ENCODE measurements at places on chromosomes 4 and X.

DNA sequence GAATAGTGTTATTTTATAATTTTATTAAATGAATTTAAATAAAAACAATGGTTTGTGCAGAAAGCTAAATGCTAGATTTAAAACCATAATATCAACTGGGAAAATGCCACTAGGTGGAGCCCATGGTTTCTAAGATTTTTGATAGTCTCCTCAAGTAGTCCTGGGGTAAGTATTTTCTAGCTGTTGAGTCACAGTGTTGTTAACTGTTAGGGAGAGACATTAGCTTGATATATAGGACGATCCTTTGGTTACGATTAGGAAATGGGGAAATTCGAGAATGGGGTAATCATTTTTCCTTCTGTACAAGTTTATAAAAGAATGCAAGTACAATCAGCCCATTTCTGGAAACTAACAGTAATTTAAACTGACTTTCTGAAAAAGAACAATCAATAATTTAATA lies 378.4 kb downstream of the ANKRD50 start:
- no peak for DNase-seq

GRCh38 chrX:115650916-115651315 lies 89.9 kb downstream of the PLS3 start:
- no peak for DNase-seq

DNA sequence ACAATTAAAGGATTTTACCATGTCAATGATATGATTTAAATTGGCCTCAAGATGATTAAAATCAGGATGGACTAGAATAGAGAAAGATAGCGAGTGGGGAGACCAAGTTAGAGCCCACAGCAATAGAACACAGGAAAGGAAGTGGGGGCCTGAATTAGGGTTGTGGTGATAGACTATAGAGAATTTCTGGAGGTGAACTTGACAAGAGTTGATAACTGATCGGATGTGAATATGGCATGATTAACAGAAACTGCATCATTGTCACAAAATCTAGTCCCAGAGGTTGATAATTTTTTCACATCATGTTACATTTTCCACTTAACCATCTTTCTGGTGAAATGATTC lies 26.3 kb upstream of the TRPC3 start:
- DNase-seq: no peak

DNA sequence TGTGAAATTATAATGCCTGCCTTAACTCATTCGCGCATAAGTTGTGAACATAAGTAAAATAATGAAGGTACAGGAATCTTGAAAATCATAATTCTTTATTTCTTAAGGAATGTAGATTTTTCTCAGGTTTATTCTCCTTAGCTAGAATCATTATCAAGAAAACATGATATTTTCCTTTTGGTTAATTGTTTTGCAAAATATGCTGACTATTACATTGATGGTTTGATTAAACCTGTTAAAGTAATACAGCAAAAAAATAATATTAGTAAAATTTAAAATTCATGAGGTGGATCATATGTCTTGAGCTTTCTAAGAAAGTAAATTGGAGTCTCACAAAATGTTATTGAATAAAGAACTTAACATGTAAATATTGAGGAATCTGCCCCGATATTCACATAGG lies 178.7 kb upstream of the TRAM1L1 start:
- no peak for DNase-seq

GRCh38 chr4:40723728-40724127 lies 26.0 kb upstream of the NSUN7 start:
- DNase-seq: no peak

GRCh38 chrX:134444681-134445080 lies 15.3 kb upstream of the HPRT1 start:
- DNase-seq: no peak

- no peak for DNase-seq
Measured at GRCh38 chrX:112056476-112056875, 26.1 kb downstream of the TRPC5 start.

- no peak for DNase-seq
Measured at GRCh38 chr4:121209171-121209570, 45.0 kb upstream of the TNIP3 start.

GRCh38 chrX:96715481-96715880 lies 30.8 kb downstream of the DIAPH2 start:
- no peak for DNase-seq

- no peak for DNase-seq
Measured at GRCh38 chr4:127606823-127607222, 25.9 kb upstream of the INTU start.

GRCh38 chr4:39732728-39733127 lies 34.8 kb downstream of the UBE2K start:
- no peak for DNase-seq

DNA sequence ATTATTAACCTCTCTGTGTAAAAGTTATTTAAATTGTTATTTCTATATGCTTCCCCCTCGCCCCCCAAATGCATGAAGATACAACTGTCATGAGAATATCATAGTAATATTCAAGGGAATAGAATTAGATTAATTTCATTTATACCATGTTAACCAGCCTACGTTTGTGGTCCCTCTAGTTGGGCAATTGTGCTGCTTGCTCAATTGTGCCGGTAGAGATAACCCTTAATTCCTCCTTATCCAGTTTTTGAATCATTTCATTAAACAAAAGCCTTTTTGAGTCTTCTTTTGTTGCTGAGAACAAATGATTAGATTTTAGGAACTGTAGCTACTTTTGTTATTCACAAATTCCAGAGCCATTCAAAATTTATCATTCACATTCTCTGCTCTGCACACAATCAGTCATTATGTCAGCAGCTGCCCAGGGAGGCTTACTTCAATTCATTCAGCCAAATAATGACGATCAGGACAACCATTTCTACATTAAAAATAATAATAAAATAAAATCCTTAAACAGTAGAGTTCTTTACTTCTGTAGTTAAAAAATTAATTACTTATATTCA lies 98.1 kb downstream of the ADGRL3 start:
- no peak for DNase-seq

GRCh38 chr4:8724436-8725070 lies 132.0 kb downstream of the CPZ start:
- no peak for DNase-seq

- DNase-seq: no peak
Measured at GRCh38 chr4:22969287-22969896, 276.7 kb downstream of the GBA3 start.

- no peak for DNase-seq
Measured at GRCh38 chr4:185924458-185925044, 112.6 kb upstream of the SORBS2 start.

DNA sequence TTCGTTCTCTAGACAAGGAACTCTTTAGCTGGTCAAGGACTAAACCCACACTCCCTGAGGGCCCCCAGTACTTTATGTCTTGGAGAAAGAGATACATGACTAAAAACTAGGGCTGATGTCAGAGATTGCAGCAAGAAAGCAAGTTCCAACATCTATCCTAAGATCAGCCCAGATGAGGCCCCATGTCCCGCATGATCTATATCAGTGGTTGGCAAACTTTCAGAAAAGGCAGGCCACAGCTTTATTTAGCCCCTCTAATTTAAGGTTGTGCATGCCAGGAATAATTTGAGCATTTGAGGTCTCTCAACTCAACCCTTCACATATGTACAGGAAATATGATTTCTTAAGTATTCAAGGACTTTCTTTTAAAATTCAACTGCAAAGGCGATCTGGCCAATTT lies 44.1 kb upstream of the FRMD7 start:
- DNase-seq: no peak

- DNase-seq: no peak
Measured at GRCh38 chr4:91267543-91267942, 1036.2 kb upstream of the GRID2 start.

DNA sequence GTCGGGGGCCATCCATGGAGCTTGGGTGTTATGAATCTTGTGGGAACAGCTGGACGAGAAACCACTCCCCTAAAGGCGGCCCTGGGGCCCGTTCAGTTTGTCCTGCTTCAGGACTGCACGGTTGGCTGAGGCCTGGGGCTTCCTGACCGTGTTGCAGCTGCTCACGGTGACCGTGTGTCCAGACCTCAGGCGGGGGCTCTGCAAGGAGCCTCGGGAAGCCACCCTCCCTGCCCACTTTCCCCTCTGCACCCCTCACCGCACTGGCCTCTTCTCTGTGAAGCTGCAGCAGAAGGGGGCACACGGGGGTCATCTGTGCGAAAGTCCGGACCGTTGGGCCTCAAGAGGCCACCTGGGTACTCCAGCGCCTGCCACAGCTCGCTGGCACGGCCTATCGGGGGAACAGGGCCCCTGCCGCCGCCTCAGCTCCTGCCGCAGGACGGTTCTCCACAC lies 29.4 kb downstream of the UVSSA start:
- DNase-seq: no peak

DNA sequence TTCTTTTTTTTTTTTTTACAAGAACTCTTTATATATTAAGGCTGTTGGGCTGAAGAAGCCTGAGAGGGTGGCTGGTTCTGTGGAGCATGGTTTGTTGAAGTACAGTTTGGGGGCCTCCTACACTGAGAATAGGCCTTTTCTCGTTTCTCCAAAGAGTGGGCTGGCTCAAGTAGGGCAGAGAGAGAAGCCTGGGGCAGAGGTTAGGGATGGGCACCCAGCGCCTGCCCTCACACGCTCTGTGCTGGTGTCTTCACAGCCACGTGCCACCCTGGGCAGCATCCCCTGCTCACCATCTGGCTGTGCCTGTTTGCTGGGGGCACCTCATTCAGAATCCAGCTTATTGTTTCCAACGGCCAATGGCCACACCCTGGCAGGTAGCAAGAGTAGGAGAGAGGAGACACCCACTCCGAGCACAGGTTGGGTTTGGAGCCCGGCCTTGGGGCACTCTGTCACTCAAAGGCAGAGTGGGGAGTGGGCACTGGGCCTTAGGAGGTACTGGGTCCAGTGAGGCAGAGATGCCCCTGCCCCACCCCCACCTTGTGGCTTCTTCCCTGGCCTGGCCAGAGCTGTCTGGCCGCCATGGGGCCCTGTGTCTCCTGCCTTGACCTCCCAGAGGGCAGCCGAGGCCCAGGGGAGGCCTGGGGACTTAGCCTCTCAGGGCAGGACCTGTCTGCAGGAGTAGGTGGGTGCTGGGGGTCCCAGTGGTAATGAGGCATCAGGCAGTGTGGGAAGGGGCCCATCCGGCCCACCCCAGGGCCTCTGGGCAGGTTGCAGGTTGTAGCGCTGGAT lies 2.9 kb downstream of the MSANTD1 start:
- no peak for DNase-seq

DNA sequence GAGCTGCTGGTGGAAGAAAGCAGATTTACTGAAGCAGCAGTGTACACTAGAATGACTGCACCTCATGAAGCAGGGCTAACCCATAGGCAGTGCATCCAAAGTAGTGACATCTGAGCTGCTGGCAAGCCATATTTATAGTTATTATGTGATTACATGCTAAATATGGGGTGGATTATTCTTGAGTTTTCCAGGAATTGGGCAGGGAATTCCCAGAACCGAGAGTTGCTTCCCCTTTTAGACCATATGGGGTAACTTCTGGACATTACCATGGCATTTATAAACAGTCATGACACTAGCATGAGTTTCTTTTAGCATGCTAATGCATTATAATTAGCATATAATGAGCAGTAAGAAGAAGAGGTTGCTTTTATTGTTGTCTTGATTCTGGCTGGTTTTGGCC lies 665.8 kb upstream of the POU3F4 start:
- no peak for DNase-seq

- no peak for DNase-seq
Measured at GRCh38 chr4:109032671-109033070, 269.8 kb downstream of the COL25A1 start.

DNA sequence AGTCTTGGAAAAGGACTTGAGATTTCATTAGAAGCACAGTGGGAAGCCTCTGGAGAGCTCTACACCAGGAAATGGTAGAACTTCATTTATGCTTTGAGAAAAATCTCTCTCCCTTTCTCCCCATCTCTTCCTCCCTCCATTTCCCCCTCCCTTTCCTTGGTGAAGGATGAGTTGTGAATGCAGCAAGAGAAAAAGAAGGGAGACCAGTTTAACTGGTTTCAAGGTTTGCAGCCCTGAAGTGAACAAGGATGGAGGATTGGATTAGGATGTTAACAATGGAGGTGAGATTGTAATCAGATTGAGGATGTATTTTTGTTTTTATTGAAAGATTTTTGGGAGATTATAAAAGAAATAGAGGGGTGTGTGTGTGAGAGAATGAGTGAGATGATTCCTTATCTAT lies 99.5 kb downstream of the ANK2 start:
- DNase-seq: no peak

- DNase-seq: no peak
Measured at GRCh38 chrX:3420316-3420715, 73.9 kb upstream of the MXRA5 start.

- DNase-seq: no peak
Measured at GRCh38 chr4:59904331-59904730, 1295.8 kb upstream of the ADGRL3 start.

GRCh38 chrX:41334363-41335197 lies 618 bp downstream of the DDX3X start:
- no peak for DNase-seq

DNA sequence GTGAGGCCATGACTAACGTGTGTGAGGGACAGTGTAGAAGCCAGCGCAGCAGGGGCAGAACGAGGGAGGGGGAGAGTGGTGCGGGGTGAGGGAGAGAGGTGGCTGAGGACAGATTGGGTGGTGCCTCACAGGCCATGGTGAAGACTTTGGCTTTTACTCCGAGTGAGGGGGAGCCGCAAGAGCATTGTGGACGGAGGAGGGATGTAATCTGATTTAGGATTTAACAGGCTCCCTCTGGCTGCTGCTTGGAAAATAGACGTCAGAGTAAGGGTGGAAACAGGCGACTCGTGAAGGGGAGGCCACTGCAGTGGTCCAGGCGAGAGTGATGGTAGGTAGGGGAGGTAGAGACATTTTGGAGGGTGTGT lies 13.0 kb downstream of the PPP1R3F start:
- no peak for DNase-seq

DNA sequence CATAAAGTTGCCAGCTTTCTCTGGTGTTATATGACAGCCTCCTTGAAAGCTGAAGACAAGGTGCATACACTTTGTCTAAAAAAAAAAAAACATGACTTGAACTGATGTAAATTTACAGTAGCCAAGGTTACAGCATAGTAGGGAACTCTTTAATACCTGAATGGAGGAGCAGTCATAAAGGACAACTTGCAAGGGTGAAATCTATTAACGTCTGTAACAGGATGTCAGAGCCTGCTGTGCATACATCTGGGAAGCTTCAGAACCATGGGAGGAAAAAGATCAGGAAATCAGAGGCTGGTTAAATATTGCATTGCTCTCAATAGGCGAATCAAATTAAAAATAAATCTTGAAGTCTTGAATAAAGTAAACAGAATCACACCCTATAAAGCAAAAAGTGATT lies 484.0 kb upstream of the CTSO start:
- no peak for DNase-seq

GRCh38 chr4:36088542-36088941 lies 155.8 kb downstream of the ARAP2 start:
- no peak for DNase-seq

GRCh38 chr4:95124906-95125504 lies 367.2 kb downstream of the BMPR1B start:
- no peak for DNase-seq
